ENCODE measurements at places on chromosomes 5 and 9.

GRCh38 chr5:151115272-151115905 lies 34.6 kb upstream of the TNIP1 start:
- peak; percentile 78 for DNase-seq

DNA sequence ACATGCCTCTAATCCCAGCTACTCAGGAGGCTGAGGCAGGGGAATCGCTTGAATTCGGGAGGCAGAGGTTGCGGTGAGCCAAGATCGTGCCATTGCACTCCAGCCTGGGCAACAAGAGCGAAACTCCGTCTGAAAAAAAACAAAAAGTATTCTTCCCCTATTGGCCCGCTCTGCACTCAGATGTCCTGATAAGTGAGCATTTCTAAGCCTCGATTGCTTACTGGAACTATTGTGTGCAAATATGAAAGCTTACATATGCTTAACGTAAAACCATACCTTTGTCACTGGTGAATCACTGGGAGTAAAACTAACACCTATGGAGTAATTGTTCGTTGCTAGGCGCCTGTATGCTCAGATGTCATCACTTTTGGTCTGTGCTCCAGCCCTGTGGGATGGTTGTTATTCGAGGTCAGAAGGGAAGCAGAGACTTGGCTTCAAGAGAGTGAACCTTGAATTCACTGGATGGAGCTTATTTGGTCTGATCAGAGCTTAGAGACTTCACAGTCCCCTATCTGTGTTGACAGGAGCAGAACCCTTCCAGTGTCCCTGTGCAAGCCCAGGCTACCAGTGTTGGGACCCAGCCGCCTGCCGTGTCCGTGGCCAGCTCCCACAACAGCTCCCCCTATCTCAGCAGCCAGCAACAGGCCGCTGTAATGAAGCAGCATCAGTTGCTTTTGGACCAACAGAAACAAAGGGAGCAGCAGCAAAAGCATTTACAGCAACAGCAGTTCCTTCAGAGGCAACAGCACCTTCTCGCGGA lies 25.3 kb upstream of the LTC4S start:
- no peak for DNase-seq

DNA sequence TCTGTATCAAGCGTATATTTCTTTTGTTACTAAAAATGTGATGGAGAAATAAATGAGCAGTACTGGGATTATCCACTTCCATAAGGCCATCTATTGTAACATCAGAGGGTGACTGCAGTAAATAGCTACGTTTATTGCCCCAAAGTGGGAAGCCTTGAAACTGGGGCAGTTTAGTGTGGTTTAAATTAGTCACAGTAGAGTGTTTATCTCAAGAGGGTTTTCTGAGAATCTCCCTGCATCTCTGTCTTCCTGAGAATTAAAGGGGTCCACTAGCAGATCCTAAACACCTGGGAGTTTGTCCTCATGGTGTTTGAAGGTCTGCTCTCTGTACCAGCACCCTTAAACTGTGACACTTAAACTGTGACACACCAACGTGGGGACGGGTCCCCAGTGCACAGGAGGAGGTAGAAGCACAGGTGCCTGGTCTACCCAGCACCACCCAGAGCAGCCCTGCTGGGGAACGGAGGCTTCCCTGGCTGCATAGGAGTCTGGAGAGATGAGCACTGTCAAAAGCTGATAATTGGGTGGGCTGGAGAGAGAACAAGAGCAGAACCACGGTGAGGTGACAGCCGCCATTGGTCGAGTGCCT lies 25.2 kb downstream of the PRRC2B start:
- DNase-seq: no peak

DNA sequence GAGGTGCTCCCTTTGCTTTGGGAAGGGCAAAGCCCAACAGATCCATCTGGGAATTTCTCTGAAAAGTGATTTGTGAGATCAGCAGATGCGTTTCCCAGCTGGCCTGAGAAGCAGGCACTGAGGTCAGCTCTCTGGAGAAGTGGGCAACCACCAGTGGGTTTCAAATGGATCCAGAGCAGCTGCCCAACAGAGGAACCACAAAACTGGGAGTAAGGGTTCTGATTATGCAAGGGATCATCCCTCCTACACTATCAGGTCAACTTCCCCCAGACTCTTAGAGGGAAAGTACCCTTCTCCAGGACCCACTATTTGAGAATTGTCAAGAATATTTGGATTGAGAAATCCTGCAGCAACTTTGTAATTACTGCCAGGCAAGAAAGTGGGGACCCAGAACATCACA lies 21.7 kb downstream of the CCL28 start:
- DNase-seq: no peak
